ENCODE measurements at places on chromosomes 6 and 20.

DNA sequence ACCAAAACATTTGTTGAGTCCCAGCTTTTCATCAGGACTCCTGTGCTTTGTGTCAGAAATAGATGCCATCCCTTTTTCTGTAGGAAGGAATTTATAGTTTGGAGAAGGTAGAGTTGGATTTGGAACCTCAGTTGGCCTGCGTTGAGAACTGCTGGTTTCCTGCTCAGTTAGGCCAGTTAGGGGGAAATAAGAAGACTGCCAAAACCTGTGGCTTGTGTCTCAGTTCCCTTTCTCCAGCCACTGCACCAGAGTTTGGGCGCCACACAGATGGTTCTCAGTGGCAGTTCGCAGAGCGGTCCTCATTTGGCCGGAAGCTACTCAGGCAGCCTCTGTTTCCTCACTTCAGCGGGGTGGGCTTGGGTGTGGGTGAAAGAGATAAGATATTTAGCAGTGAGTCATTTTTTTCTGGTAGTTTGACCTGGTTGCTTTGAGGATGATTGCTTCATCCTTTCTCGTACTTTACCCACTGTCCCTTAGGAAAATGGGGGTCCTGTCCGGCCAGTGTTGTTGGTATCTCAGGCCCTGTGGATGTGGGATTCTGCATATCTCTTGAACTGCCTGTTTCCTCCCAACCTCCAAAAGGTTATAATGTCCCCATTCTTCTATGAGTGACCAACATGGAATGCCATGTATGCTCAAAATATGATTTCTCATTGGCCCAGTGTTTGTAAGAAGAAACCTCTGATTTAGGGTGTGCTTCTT, 53.7 kb downstream of the JARID2 start:
- no peak for DNase-seq

DNA sequence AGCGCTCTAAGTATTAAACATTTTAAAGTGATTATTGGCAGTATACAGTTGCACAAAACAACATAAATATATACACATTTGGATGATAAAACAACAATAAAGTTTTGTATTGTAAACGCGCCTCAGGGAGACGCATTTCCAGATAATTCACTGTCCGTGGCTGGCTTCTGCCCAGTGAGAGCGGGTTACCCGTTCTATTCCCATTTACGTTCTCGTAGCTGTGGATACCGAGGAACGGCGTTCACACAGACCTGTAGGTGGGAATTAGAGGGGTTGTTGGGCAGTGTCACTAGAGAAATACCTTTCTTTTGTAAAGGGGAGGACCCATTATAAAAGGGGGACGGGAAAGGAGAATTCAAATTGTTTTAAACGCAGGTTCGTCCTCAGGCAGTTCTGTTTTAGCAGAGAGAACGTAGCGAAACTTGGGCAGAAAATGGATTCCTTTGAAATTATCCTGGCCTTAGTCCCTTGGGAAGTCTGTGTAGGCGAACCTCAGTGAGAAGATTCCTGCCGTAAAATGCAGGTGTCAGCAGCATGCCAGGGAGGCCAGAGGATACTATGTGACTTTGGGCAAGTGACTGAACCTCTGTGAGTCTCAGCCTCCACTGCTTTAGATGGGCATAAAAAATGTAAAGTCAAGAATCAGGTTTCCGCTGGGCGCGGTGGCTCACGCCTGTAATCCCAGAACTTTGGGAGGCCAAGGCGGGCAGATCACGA, 756 bp downstream of the MTG2 start:
- DNase-seq = no peak

DNA sequence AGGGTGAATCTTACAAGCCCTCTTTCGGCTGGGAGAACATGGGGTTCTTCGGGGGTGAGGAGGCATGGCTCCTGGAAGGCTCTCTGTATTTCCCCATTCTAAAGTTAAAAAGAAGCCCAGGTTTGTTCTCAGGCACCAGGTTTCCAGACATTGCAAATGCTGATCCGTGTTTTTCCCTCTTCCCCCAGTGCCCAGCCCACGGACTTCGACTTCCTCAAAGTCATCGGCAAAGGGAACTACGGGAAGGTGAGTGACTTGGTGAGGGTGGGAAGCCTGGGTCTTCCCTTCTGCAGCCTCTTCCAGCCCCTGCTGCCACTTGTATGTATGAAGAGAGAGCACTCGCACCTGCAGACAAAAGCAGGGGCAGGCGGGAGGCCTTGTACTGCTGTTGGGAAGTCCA, 8.7 kb downstream of the SGK2 start:
- no peak for DNase-seq

- no peak for DNase-seq
Observed at GRCh38 chr6:82711971-82712370, 348.4 kb downstream of the TPBG start.

- DNase-seq = peak; percentile 40
Observed at GRCh38 chr6:107819964-107820337, 4.2 kb downstream of the SCML4 start.

DNA sequence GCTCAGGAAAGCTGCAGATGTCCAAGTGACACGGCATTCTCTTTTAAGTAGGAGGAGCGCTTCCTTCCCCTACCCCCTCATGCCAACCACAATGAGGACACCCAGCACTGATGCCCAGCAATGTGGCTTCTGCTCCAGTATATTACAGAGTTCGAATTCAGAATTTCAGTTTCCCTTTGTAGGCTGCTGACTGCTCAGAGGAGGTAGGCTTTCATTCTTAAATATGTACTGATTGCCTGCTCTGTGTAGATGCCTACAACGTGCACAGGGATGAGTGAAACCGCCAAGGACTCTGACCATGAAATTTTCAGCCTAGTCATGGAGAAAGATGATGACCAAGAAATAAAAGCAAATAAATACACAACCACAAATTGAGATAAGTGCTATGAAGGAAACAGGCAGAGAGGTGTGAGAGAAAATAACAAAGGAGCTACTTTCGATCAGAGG, 50.9 kb upstream of the TNFAIP3 start:
- no peak for DNase-seq

DNA sequence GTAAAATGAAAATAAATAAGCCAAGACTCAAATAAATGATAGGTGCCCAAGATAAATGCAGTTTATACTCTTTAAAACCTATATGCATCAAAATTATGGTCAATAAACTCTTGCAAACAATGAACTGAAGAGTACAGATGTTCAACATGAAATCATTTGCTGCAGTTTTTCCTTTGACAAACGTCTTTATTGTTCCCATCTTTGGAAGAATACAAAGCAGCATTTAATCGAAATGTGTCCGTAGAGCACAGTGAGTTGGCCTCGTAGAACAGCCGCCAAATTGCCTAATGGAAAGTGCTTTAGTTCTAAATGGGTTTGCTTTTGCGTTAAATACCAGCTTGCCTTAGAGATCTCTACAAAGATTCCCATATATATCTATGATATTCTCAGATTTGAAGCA, 447.4 kb downstream of the PKHD1 start:
- no peak for DNase-seq

- no peak for DNase-seq
Observed at GRCh38 chr20:31967830-31968249, at the start of gene XKR7. Gene XKR7 (plus strand): TSS chr20:31968151. CDS start chr20:31968176, 25 bp downstream.

GRCh38 chr6:17125407-17125806, 23.6 kb downstream of the STMND1 start:
- DNase-seq = no peak

GRCh38 chr20:44615876-44616603, 33.7 kb downstream of the PKIG start:
- DNase-seq = no peak

DNA sequence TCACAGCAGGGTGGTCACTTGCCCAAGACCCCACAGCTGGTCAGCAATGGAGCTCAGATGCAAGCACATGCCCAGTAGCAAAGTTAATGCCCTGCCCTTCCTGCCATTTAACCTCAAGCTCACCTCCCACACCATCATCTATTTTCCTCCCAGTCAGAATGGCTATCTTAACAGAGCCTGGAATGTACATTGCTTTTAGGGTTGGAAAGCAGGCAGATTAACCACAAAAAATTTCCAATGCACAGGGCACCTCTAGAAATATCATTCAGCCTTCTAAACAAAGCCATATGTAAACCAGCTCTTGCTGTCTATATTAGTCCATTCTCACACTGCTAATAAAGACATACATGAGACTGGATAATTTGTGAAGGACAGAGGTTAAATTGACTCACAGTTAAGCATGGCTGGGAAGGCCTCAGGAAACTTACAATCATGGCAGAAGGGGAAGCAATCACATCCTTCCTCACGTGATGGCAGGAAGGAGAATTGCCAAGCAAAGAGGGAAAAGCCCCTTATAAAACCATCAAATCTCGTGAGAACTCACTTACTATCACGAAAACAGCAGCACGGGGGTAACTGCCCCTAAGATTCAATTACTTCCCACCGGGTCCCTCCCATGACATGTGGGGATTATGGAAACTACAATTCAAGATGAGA, 106.9 kb downstream of the FYN start:
- no peak for DNase-seq

DNA sequence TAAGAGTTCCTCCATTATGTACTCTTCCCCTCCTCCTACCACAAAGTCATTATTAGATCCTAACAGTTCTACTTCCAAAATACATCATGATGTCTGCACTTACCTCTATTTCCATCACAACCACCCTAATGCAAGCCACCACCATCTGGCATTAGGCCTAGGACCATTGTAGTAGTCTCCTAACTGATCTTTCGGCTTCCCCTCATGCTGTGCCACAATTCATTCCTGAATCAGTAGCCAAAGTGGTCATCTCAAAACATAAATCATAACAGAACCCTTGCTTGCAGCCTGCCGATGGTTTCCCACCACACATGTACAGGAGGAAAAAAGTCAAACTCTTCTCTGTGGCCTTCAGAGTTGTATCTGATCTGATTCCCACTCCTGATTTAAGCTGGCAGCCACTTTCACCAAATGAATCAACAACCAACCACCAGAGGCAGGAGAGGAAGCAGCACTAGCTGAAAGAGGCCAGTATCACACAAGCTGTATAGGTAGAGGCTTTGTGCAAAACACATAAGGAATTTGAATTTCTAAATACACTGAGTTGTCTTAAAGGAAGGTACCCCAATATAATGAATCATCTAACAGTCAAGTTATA, 26.1 kb downstream of the FAM184A start:
- no peak for DNase-seq

DNA sequence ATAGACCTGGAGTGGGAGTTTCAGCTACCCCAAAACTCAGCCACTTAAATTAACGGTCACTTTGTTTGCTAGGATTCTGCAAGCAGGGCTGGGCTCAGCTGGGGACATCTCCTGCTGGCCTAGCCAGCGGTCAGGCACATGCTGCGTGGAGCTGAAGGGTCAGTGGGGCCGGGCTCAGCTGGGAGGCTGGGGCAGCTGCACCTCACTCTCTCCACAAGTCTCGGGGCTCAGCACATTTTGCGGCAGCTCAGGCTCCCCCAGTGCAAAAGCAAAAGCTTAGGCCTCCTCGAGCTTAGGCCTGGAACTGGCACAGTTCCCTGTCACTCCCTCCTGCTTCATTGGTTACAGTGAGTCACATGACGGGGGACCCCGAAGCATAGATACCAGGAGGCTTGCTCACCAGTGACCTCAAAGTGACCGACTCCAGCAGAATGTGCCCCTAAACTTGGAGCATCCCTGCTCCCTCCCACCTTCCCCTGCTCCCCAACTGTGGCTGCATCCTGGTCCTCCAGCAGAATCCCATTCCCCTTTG, 80.6 kb upstream of the CST7 start:
- DNase-seq = no peak

DNA sequence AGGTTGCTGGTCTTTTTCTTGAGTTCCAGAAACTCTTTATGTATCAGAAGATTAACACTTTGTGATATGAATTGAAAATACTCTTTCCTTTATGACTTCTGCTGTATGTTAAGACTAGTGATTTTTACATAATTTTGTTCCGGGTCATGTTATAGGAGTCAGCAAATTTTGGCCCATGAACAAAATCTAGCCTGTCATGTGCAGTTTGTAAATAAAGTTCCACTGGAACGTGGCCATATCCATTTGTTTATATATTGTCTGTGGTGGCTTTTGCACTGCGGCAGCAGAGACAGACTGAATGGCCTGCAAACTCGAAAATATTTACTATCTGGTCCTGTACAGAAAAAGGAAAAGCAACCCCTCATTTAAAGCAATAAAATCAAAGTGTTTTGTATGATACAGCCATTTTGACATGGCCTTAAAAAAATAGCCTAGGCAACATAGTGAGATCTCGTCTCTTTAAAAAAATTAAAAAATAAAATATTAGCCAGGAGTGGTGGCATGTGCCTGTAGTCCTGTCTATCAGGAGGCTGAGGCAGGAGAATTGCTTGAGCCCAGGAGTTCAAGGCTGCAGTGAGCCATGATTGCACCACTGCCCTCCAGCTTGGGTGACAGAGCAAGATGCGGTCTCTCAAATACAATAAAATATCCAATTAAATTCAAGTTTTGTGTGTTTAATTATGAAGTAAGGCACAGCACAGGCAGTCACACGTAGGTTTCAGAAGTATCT, 36.9 kb downstream of the SNX9 start:
- DNase-seq = no peak

- peak; percentile 28 for DNase-seq
Observed at GRCh38 chr20:17617212-17617867, 47.5 kb downstream of the DSTN start.

Data from activated naive CD4-positive, alpha-beta T cell (primary cell).